ENCODE measurements at places on chromosomes 5 and 9.

DNA sequence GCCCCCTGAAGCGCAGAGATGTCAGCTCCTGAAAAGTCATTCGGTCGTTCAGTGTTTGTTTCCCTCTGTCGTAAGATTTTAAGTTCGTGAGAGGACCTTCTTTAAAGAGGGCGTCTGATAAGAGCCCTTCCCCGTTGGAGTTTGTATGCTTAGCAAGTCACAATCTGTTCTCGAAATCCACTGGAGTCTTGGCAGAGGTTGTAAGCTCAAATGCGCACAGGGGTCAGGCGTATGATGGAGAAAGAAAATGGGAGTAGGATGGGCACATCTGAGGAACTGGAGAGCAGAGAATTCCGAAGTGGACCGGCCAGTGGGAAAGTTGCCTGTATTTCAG, 710 bp downstream of the HSD17B4 start:
- no peak for DNase-seq

DNA sequence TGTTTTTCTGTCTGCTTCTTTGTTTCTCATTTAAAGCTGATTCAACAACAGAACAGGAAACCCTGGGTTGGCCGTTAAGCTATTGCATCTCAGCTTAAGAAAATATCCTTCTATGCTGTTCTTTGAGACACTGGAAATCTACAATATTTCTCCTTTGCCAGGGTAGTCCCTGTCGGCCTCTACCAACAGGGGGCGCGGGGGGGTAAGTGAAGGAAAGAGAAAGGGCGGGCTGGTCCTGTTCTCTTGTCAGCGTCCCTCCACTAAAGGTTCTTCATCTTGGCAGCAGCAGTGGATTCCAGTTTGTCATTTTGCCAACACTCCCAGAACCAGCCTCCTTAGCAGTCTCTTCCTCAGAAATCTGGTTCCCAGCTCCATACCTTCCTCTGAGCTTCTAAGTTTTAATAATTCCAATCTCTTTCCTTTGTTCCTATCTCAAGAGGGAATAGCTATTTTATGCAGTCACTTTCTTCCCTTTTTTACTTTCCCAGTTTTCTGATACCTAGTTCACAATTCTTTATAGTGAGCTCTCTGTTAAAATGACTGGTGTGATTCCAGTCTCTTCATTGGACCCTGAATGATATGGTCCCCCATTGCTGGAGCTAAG, 222.3 kb downstream of the GLIS3 start:
- no peak for DNase-seq

DNA sequence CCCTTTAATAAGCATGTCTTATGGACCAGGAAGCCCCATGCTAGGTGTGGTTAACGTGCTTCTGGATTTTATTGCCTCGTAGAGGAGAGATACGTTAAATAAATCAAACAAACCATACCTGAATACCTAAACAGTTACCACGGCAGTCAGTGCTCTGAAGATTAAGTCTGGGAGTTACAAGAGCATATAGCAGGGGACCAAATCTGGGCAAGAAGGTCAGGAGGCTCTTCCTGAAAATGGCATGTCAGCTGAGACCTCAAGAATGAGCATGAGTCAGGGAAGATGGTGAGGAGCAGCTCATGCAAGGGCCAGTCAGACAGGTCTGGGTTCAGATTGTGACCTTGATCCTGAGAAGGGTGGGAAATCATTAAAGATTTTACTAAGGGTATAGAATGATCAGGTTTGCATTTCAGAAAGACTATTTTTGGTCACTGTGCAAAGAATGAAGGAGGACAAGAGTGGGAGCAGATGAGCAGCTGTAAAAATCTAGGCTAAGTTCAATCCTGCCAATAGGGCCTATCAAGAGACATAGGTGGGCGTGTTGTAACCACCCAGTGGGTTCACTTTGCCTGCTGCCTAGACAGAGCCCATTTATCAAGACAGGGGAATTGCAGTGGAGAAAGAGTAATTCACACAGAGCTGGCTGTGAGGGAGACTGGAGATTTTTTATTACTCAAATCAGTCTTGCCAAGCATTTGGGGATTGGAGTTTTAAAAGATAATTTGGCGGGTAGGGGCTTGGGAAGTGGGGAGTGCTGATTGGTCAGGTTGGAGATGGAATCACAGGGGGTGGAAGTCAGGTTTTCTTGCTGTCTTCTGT, 4.8 kb upstream of the ZNF366 start:
- DNase-seq: no peak

DNA sequence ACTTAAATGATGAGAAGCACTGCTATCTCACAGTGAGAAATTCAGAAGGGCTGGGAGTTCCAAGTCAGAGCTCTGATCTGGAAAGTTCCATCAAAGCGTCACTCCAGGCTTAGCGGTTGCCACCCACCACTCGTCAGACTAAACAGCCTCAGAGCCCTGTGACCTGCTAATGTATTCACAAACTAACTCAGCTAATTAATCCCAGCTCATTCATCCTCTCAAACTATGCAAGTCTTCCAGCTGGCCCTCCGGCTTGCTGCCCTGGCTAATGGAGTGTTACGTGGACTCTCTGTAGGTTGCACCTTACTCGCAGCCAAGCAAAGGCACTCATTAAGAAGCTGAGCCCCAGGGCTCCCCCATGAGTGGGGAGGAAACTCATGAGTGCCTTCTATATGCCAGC, 82.2 kb upstream of the GABRP start:
- no peak for DNase-seq

DNA sequence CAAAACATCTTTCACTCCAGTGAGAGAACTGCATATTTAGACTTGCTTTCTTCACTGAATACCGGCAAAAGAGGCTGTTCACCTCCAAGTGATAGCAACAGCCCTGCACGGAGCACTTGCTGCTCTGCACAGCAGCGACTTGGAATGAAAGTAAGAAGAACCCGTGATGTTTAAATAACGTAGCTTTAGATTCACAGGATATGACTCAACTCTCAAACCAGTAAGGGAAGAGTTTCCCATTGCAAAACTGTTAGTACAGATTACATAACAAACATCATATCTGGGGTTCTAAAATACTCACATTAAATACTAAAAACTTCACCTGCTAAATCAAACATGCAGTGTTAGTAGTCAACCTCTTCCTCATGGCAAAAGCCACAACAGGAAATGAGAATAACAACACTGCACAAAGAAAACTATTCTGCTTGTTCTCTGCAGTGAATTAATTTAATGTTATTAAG, 203.4 kb downstream of the MCTP1 start:
- DNase-seq: peak; percentile 51

DNA sequence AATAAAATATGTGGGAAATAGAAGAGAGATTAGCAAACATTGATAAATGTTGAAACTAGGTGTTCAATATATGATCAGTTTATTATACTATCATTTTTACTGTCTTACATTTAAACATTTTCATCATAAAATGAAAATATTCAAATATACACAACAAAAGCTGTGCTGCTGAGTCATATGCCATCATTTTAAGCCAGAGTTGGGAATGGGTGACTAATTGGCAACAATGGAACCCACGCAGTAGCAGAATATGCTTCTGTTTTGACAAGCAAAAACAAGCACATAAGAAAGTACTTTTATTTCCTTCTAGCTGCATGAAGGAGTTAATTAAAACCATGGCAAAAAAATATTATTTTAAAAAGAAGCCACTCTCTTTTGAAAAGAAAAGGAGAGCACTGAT, 340.0 kb upstream of the EDIL3 start:
- no peak for DNase-seq

GRCh38 chr5:1161833-1162229, 39.6 kb upstream of the SLC6A19 start:
- DNase-seq: no peak

DNA sequence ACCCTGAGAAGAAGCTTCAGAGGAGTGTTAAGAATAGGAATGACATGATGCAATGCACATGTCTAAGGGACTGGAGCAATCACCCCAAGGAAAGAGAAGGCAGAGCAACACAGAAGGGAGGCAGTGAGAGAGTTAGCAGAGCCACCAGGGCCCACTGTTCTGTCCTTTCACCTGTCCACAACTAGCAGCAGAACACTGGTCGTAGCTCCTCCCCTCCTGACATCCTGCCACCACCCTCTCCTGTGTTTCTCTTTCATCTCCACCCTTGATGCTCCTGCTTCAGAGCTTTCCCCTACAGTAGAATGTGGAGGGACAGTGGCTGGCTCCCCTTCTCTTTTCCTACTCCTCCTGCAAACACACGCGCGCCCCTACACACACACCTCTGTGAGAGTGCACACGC, 483.4 kb upstream of the KIF2A start:
- DNase-seq: no peak

GRCh38 chr9:87494970-87495471, 2.6 kb upstream of the DAPK1 start:
- DNase-seq: no peak

DNA sequence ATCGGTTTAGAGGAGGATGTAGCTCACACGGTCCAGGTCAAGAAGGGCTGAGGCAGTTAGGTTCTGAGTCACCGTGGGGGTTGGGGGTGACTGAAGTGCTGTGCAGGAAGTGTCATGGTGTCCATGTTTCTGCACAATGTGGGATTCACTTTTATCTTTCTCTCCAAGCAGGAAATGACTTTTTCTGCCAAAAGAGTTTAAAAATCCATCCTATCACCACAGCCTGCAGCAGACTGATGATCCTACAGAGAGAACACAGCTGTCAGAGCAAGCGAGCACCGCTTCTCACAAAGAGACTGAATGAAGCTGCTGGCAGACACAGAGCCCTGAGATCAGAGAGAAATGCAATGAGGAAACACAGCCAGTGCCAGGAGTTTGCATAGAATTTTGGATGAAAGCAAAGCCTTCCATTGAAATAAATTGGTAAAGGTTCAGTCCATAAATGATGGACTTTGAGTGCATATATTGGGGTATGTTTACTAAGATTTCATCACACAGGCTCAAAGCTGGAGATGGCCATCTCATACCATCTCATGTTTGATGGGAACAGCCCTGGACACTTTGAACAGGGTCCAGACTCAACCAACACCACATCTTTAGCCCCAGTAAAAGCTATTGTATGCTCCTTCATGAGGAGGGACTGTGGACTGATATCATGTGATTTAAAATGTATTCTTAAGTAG, 213.9 kb upstream of the FBXL7 start:
- DNase-seq: no peak

GRCh38 chr5:66769839-66770617, 173.8 kb downstream of the MAST4 start:
- DNase-seq: no peak

- no peak for DNase-seq
Observed at GRCh38 chr9:131011274-131012022, 2.5 kb downstream of the LAMC3 start.

DNA sequence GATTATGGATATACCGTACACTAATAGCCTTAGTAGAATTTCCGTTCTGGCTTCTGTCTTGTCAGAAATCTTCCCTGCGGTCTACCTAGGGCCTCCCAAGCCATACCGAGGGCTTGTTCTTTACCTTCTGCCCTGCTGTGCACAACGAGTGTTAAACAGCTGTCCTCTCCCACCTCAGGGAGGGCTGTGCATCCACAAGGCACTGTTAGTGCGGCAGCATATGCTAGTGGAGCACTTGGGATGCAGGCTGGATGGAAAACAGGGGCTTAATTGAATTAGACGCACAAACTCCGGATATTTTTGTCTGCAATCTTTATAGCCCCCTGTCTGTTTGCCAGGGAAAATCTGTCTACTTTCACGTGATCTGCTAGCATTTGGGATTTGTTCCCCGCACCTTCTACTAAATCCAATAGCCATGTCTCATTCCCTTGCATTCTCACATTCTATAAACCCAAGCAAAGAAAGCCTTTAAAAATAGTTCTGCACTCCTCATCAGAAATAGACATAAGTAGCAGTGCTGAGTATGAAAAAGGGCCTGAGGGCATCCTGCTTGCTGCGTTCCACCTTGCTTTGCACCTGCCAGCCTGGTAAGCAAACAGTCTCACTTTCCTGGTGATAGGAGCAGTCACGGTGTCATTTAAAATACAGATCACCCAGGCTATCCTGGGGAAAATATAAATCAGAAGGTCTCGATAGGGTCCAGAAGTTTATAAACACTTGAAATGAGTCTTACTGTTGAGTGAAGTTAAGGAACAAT, 382.6 kb downstream of the RASEF start:
- DNase-seq: no peak

- DNase-seq: no peak
Observed at GRCh38 chr5:153463806-153464205, 26.7 kb upstream of the GRIA1 start.

GRCh38 chr9:117425566-117425965, 10.7 kb upstream of the ASTN2 start:
- DNase-seq: no peak

- no peak for DNase-seq
Observed at GRCh38 chr9:91898451-91899218, 51.4 kb downstream of the ROR2 start.

- no peak for DNase-seq
Observed at GRCh38 chr5:111675201-111675934, 81.6 kb downstream of the NREP start.

DNA sequence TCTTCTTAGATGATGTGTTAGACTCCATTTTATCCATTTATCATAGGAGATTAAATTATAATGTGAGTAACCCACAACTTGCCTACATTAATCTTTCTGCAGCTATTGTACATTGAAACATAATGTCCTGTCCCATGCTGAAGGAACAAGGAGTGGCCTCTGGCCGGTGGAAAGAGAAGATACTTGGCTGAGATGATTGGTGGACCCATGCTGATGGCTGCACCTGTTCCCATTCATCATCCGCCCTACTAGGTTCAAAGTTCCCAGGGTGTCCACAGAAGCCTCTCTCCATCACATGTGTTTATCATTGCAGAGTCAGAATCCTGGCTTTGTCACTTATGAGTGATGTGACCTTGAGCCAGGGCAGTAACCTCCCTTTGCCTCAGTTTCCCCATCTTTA, 24.7 kb downstream of the FBXL7 start:
- no peak for DNase-seq

GRCh38 chr5:14034963-14035362, 90.5 kb upstream of the DNAH5 start:
- DNase-seq: no peak

DNA sequence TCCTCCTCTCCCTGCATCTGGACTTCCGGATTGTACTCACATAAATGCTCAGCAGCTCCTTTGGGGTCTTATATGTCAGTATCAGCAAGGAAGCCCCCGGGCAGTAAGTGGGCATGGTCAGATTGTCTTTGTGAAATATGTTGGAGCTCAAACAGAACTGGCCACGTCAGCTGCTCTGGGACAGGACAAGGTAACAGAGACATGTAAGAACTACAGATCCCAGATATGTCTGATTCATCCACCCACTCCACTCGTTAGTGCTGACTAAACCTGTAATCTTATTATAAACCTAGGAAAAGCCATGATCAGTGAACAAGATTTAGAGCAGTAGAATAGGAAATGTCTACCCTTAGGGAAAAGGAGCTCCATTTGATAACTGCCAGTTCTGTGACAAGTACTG, 561.8 kb downstream of the CETN3 start:
- DNase-seq: no peak

GRCh38 chr9:130680836-130681768, 12.5 kb upstream of the EXOSC2 start:
- DNase-seq: peak; percentile 80

DNA sequence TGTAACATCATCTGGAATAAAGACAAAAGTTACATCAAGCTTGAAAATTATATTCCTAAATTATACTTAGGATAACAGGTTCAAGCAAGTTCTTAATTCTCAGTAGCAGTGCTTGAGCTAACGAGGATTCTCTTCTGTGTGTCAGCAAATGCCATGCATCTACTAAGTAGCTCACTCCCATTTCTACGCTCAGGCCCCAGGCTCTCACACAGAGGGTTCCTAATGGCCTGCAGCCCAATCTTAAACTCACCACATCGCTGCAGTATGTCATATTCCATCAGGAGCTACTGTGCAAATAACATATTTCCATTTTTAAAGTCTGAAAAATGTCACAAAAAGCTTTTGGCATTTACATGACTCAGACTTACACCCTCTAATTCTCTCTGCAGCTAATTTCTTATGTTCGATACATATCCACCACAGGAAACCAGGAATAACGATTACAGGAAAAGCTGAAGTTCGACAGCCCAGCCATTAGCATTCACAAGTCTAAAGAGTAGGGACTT, 474.8 kb downstream of the EFNA5 start:
- DNase-seq: no peak

Data from GM06990 (cell line).